ENCODE measurements at places on chromosomes 7 and 10.
A peak's percentile ranks its signal among the peaks of the same experiment; 100 is the strongest.

DNA sequence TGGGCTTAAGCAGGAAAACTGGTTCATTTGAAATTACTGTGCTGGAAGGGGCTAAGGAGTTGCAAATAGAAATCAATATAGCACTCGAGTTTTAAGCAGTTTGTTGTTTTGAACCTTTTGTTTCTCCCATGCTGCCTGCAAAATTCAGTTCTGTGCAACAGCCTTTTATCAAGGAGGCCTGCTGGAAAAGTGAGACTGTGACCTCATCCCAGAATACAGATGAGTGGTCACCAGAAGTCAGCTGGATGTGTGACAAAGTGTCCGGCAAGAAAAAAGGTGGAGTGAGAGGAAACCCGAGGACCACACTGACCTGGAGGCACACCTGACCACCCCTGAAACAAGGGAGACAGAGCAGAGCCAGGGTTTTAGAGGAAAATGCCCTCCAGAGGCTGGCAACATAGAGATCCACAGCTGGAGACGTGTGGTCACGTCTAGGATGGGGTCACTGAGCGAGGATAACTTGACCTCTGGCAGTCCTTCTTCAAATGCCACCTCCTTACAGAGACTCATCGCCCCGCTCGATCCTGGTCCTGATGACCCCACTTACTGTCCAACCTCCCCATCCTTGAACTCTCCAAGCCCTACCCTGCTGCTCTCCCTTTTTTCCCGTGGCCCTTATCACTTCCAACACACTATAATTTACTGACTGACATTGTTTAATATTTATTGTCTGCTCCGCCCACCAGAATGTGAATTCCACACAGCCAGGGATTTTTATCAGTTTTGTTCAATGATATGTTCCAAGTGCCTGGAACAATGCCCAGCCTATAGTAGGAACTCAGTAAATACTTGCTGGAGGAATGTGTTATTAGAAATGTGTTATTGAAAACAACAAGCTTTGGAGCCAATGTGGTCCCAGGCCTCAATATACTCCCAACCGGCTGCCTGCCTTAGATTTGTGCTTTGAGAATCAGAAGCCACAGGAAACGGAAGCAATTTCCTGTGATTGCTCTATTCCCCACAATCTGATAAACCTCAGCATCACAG lies 243.8 kb downstream of the GLI3 start:
- no peak for DNase-seq

- DNase-seq = no peak
Observed at GRCh38 chr10:25023278-25023677, 6.9 kb downstream of the THNSL1 start.

GRCh38 chr10:47300429-47300931 lies 483 bp downstream of the GDF10 start:
- DNase-seq = no peak

- no peak for DNase-seq
Observed at GRCh38 chr7:2437537-2438148, 34.2 kb downstream of the CHST12 start.

GRCh38 chr7:90383422-90383821 lies 19.8 kb upstream of the CLDN12 start:
- DNase-seq = peak; percentile 30

DNA sequence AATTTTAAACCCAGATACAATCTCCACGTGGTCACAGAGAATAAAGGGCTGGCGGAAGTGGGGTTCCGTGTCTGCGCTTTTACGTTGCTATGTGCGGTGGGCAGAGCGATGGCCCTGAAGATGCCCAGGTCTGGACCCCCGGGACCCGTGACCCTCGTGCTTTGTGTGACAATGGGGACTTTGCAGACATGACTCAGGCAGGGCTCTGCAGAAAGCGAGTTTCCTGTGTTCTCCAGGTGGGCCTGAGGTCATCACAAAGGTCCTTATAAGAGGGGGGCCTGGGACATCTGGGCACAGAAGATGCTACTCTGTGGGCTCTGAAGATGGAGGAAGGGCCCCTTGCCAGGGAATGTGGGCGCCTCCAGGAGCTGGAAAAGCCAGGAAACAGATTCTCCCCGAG lies 95.3 kb downstream of the ELFN1 start:
- no peak for DNase-seq

GRCh38 chr10:77256346-77256745 lies 381.3 kb downstream of the KCNMA1 start:
- no peak for DNase-seq

DNA sequence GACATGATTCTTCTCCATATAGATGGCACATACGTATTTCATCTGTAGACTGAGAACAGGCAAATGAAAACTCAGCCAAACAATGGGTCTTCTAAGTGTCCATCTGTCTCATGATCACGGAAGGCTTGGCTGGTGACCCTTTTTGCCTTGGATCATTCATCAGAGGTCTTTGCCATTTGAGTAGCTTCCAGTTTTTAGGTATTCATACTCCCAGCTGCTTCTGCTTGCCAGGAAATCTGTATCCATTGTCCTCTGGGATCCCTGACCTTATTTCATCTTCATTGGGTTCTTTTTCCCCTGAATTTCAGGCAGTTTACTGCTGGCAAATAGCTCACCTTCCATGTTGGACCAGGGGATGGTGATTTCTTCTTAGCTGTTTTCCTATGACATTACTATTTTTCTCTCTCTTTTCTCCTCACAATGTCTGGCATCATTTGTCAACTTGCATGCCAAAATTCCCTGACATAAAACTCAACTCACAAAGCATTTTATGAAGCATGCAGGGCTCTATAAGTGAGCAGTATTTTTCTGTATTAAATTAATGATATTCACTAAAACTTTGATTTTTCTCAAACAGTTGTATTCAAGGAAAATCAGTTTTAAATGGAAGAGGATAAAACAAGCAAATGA lies 241.2 kb downstream of the DNAJB9 start:
- DNase-seq = no peak

- no peak for DNase-seq
Observed at GRCh38 chr10:119942973-119943372, 50.4 kb downstream of the SEC23IP start.

- no peak for DNase-seq
Observed at GRCh38 chr10:10044922-10045764, 972.5 kb upstream of the CELF2 start.

DNA sequence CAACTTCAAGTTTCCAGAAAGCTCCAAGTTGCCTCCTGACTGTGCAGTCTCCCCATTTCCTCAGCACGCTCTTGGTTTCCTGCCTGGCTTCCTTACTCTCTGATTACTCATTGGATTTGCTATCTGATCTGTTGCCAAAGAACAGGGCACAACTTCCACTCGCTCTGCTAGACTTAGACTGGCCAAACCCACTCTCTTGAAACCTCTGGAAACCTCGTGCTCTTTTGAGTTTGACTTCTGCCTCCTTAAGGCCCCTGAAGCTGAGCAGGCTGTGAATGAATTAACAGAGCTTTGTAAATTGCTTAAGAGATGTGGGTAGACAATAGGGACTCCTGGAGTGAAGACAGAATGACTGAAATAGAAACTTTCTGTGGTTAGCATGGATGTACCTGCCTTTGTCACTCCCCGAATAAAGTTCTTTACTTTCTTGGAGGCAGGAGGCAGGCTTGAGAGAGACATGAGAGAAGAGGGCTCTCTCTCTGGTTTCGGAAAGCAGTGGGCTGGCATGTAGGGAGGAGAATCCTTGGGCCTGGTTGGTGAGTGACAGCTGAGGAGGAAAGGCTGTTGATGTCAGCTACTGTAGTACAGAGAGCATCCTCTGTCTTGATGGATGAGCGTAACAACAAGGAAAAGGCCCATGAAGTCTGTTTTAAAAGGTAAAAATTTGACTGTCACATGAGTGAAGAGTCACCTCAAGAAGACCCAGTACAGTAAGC lies 70.8 kb downstream of the CHN2 start:
- no peak for DNase-seq

GRCh38 chr10:1488970-1489548 lies 248.3 kb downstream of the ADARB2 start:
- no peak for DNase-seq

- DNase-seq = no peak
Observed at GRCh38 chr7:106965108-106965507, 79.4 kb upstream of the PRKAR2B start.

DNA sequence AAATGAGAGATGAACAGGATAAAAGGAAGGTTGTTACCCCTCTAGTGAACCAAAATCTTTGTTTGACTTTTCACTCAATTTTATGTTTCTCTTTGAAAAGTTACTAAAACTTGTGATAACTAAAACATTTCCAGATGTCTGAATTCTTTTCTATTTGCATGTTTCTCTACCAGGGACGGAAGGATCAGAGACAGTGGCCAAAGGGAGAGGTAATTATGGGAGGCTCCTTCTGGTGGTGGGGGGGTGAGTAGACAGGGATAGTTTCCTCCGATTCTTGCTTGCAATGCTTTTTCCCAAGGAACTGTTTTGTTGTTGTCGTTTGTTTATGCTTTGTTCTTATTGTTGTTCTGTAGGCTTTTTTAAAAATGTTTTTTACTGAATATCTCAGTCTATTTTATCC lies 374.8 kb downstream of the INHBA start:
- no peak for DNase-seq

DNA sequence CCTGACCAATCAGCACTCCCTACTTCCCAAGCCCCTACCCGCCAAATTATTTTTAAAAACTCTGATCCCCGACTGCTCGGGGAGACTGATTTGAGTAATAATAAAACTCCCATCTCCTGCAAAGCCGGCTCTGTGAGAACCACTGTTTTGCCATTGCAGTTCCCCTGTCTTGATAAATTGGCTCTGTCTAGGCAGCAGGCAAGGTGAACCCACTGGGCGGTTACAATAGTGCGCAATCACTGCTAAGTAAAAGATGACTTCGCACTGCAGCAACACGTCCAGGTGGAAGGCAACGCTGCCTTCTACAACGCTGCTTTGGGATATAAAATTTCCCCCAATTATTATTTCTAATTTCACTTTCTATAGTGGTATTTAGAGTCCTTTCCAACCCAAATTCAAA lies 8.9 kb downstream of the SLC37A3 start:
- no peak for DNase-seq

- DNase-seq = no peak
Observed at GRCh38 chr7:5795752-5796475, 14.5 kb upstream of the RNF216 start.
